ENCODE measurements at places on chromosomes 7 and 10.

DNA sequence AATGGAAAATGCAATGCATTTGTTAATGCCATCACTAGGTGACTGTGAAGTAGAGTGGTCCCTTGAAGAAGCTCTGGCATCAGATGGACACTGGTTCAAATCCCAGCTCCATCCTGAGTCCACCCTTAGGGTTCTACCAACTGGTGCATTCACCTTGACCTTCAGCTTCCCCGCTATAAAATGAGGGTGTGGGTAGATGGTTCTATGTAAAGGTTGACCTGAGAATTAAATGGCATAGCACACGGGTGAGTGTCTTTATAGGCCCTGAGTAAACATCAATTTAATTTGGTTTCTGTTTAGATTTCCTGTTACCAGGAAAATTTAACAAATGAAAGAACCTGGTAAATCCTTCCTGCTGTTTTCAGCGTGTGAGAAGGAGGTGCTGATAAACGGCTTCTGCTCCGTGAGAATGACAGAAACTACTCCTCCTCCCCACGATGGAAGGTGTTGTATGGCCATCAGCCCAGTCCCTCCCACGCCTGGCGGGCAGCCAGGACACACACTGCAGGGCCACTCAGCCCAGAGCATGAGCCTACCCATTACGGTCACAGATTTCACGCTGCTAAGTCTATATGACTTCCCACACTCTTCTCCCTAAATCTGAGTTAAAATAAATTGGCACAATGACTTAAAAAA is 210.1 kb downstream of the TNS3 start:
- no peak for DNase-seq

DNA sequence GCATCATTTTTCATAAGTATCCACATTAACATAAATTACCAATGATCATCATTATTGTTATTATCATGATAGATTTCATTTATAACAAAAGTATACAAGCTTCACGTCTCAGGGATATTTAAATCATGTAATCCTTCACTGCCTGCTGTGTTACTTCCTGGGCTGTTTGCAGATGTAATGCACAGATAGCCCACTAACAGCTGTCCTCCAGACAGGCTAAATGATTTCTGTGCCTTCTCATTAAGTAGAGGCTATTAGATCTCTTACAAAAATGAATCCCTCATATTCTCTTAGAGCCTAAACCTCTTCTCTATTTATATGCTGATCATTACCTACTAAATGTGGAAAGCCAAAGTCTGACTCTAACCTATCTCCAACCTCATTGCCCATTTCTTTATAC is 9.3 kb downstream of the PCLO start:
- DNase-seq = no peak

DNA sequence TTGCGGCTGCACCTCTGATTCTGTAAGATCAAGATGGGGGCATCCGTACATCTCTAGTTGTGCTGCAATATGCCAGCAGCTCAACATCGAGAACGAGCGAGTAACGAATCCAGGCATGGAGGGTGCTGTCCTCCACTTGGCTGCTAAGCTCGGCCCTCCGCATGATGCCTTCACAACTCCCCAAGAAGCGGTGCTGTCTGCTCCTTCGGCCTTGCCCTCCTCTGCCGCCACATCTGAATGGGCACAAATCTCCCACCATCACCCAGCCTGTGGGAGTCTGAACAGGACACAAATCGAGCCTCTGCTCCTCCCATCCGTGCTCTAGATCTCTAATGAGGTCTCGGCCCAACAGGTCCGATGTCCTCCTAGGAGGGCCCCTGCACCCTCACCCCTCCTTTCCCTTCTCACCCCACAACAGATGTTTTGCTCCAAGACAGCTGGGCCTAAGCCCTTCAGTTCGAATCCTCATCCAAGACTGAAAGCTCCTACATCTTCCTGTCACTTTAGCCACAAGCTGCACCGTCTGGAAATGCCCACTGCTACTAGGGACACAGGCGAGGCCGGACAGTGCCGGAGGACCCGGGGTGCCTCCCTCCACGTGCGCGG is 86.7 kb downstream of the ZNF33B start:
- DNase-seq = no peak

DNA sequence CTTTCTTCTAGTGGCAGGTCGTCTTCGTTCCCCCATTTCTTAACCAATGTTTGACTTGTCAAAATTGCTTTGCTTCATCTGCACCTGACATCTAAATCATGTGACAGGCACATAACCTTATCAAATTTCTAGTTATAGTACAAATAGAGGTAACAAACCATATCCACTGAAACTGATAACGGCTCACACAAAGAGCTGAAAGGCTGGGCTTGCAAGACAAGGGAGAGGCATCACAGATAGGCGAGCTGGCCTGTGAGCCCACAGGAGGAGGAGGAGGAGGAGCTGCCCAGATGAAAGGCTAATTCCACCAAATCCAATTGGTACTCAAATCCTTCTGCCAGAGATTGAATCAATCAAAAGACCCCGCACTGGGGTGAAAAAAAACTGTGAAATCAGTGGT is 80.2 kb upstream of the NEBL start:
- no peak for DNase-seq

DNA sequence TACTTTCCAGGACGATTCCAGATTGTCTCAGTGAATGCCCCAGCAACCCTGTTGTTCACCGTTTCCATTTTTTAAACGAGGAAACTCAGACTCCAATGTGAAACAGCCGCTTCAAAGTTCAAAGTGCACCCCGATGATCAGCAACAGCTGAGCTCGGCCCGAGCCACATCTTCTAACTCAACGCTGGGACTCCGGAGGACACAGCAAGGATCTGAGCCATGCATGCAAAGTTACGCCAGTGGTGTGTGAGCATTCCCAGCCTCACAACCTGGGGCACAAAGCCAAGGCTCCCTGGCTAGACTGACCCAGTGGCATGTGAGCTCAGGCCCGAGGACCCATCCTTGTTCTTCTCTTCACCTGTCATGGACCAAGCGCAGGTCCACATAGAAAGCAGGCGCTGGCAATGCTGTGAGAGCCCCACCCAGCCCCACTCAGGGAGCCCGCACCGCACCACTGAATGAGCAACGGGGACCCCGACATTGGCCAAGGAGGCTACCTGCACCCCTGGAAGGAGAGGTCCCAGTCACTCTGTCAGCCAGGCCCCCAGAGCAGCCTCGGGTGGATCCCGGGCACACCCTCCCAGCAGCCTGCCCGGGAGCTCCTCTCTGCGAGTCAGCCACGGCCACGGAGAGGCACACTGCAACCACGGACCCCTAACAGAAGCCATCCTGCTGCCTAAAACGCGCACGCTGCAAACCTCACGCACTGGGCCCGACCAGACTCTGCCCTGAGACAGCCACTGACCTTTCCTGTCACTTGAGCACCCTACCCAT is 82.9 kb downstream of the MAD1L1 start:
- no peak for DNase-seq

DNA sequence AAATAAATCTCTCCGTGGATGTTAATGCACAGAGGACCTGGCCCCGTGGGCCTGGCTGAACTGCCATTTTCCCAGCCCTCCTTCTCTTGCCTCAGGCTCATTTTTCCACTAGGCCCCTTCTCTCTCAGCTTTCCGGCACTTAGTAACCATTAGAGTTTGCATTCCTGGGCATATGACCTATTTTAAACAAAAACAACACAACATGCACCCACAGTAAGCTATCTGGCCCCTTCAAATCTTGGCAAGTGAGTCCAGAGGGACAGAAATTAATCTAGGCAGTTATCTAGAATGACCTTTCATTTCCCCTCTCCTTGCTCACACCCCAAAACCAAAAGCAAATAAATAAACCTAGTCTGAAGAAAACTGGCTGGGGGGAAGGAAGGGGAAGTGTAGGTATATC is 11.7 kb downstream of the FBXW4 start:
- DNase-seq = no peak

- no peak for DNase-seq
These were observed 20.7 kb upstream of the ADRB1 start for GRCh38 chr10:114022766-114023597.

- no peak for DNase-seq
These were observed 7.9 kb upstream of the SLK start for GRCh38 chr10:103958996-103959395.

DNA sequence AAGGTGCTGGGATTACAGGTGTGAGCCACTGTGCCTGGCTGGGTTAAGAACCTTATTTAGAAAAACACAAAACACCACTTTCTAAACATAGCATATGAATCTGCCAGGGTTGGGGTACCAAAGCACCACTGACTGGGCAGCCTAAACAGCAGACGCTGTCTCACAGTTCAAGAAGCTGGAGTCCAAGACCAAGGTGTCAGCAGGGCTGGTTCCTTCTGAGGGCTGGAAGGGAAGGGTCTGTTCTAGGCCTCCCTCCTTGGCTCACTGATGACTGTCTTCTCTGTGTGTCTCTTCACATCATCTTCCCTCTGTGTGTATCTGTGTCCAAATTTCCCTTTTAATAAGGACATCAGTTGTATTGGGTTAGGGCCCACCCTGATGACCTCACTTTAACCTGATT is 49.6 kb downstream of the HIPK2 start:
- no peak for DNase-seq

GRCh38 chr10:4008676-4009382 is 223.8 kb upstream of the KLF6 start:
- DNase-seq = no peak

DNA sequence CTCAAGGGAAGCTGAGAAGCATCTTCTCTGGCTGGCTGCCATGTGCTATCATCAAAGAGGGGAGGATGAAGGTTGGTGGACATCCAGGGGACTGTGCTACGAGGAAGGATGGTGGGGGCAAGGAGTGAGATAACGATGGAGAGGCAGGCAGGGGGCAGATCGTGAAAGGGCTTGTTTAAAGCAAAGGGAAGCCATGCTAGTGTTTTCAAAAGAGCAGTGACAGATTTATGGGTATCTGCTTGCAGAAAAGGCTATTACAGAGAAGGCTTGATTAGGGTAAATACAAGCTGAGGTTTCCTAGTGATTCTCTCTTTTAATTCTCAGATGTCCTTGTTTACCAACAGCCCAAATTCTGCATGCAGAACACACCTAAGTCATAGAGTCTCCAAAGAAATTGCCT is 88.9 kb upstream of the MKX start:
- no peak for DNase-seq

GRCh38 chr7:6205971-6206660 is 66.3 kb downstream of the CYTH3 start:
- no peak for DNase-seq

DNA sequence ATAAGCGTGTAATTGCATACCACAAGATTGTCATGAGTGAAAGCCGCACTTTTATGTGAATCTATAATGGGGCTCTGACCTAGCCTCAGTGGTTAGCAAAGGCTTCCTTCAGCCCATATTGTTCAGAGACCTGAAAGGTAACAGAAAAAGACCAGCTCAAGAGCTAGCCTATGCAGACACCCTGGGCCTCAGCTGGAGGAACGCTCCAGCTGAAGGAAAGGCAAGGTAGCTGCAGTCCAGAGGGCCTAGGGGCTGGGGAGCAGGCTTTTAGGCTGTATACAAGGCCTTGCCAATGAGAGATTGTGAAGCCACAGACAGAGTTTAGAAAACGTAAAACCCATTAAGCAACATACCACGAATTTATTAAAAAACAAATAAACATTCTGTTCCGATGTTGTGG is 246.6 kb upstream of the GHITM start:
- no peak for DNase-seq

DNA sequence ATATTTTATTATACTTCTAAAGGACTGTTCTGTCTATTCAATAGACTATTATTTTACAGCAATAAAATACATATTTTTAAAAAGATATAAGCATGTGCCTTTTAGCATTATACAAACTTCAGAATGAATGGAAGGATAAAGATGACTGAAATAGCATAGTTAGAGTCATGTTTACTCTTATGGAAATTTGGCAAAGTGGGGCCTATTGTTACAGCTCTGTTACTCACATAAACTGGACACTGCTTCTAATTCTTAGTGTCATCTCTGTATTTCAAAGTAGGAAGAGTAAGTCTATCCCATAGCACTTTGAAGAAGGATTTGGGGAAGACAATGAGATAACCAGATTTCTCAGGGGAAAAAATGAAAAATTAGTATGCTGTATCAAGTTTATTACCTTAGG is 168.2 kb downstream of the SKAP2 start:
- DNase-seq = no peak

- no peak for DNase-seq
These were observed 912 bp upstream of the OAT start for GRCh38 chr10:124419635-124420034.

GRCh38 chr7:1053816-1054370 is 9.5 kb downstream of the GPR146 start:
- no peak for DNase-seq

GRCh38 chr7:14071045-14071444 is 81.6 kb upstream of the ETV1 start:
- DNase-seq = no peak

All from AG09319 (cell line).